ENCODE measurements at places on chromosomes 11 and 22. TPM values are rescaled to one million over a fixed set of nuclear protein-coding genes. Genes with fewer than 3 reads are reported as not detected.

PRDX5 gene
- total RNA-seq: 224 TPM

OR52H1 gene
- 0.13 TPM for total RNA-seq

TMEM138 gene
- 10.4 TPM for total RNA-seq

OR56A1 gene
- not detected for total RNA-seq

TUB gene
- 1.4 TPM for total RNA-seq

IL18BP gene
- 1.5 TPM for total RNA-seq

MS4A4A gene
- not detected for total RNA-seq

IGSF22 gene
- total RNA-seq: 0.26 TPM

ABCC8 gene
- not detected for total RNA-seq

PKDREJ gene
- under 0.01 TPM for total RNA-seq

ACTN3 gene
- total RNA-seq: under 0.01 TPM

DNA sequence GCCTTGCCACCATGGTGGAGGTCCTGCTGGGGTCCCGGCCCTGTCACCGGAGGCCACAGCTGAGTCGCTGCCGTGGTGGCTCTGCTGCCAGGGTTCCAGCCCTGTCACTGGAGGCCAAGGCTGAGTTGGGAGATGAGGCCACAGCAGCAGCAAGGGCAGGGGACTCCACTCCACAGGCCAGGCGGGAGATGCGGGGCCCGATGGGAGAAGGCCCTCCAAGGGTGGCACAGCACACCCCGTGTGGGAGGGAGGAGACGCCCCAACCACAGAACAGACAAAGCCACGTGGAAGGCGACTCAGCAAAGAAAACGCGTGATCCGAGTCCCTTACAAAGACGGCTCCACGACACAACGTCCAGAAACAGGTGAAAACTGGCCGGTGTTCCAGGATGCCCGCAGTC lies 159.3 kb downstream of the BRD1 start:
- DNase-seq: no peak

DNA sequence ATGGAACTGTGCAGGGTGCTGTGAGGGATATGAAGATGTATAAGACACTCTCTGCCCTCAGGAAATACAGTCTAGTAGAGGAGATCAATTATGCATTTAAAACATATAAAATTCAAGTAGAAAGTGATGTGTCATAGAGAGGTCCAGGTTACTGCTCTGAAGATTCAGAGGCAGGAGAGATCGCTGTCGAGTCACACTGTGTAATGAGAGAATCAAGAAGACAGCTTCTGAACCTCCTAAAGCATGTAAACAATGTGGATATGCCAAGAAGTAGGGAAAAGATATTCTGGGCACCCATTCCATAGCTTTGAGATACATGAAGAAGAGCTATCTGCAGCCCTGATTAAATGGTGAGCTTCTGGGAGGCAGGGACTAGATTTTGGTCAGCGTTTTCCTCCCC lies 16.7 kb downstream of the SSH3 start:
- DNase-seq: no peak

DNA sequence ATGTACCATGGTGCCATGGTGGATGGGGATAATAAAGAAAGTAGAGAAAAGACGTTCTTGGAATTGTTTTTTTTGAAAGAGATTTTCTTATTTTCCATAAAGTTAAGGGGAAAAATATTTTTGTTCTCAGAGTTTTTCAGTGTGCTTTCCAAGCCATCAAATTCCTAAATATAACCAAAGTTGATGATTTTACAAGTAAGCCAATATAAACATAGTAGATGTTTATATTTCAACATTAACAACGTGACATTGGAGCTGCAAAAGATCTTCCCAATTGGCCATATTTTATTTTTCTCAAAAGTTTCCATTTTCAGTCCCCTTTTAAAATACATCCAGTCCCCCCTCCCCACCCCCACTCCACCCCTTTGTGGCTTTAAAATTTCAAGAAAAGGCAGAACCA lies 80.9 kb upstream of the PICALM start:
- no peak for DNase-seq

GRCh38 chr11:116294630-116295029 lies 478.2 kb downstream of the BUD13 start:
- DNase-seq: no peak

GRCh38 chr11:112596324-112596723 lies 335.7 kb upstream of the PLET1 start:
- DNase-seq: no peak

DNA sequence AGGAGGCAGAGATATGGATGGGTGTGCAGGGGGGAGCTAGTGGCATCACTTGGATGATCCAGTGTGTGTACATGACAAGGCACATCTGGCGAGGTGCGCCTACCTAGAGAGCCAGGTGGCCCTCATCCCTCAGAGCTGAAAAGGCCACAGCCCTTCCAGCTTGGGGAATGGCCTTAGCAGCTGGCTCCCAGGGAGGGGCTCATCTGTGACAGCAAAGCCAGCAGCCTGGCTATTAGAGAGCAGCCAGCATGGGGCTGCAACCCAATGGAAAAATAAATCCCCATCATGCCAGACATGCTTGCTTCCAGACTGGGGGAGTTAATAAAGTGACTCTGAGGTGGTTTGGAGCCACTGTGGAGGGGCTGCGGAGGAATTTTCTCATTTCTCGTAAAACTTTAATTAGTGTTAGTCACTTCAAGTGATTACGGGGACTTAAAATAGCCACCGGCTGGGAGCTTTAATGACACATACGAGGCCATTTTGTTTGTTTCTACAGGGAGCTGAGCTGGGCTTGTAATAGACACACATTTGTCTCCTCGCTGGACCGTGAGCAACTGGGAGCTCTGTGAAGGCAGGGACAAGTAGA lies 111.2 kb upstream of the ALX4 start:
- DNase-seq: no peak

DNA sequence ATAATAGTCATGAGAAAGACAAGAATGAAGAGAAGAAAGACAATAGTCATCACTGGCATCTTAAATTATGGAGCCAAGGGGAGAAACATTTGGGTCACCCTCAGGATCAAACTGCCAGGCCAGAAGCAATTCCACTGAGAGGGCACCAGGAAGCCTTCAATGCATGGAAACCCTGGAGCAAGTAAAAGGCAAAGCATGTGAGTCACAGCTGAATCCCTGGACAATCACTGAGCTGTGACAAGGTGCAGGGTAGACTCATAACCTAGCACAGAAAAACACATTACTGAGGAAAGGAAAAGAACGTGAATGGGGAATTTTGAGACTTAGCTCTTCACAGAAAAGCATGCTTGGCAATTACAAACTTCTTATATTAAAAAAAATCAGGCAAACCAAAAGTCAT lies 1.6 kb downstream of the KCNJ1 start:
- no peak for DNase-seq

GRCh38 chr11:61718621-61719302 lies 33.7 kb upstream of the MYRF start:
- no peak for DNase-seq

DNA sequence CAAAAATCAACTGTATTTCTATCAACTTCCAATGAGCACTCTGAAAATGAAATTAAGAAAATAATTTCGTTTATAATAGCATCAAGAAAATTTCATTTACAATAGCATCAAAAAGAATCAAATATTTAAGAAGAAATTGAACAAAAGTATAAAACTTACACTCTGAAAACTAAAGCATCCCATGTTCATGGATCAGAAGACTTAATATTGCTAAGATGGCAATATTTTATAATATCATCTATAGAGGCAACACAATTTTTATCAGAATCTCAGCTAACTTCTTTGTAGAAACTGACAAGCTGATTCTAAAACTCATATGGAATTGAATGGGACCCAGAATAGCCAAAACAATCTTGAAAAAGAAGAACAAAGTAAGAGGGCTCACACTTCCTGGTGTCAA lies 19.9 kb downstream of the NUP160 start:
- no peak for DNase-seq

- DNase-seq: peak; percentile 45
These were observed 221.2 kb downstream of the MN1 start for GRCh38 chr22:27580311-27580897.

GRCh38 chr11:30487200-30487898 lies 98.8 kb downstream of the MPPED2 start:
- peak; percentile 59 for DNase-seq

- DNase-seq: no peak
These were observed 17.5 kb upstream of the TMEM184B start for GRCh38 chr22:38290347-38290746.

GRCh38 chr22:24450610-24451009 lies 23.2 kb downstream of the ADORA2A start:
- peak; percentile 48 for DNase-seq

DNA sequence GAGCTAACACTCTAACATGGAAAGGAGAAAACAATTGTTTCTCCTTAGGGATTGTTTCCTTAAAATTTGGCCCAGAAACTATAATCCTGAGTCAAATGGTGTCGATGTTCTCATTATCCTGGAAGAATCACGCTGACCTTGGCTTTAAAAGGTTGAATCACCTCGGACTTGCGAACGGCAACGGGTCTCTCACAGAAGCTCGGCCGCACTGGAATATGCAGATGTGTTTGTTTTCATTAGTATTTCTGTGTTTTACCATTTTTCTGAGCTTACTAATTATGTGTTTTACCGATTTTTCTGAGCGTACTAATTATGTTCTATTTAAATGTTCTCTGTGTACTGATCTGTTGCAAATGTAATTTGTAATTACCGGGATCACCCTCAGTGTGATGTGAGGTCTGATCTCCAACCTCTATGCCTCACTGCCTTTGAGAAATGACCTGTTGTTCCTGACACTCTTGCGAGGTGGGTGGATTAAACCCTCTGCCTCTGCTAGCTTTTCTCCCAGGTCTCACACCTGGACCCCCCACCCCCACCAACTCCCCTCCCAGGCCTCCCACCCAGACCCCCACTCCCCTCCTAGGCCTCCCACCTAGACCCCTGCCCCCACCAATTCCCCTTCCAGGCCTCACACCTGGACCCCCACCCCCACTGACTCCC lies 38.3 kb upstream of the BRSK2 start:
- DNase-seq: no peak

- no peak for DNase-seq
These were observed 9.6 kb downstream of the ANKK1 start for GRCh38 chr11:113397212-113397611.

DNA sequence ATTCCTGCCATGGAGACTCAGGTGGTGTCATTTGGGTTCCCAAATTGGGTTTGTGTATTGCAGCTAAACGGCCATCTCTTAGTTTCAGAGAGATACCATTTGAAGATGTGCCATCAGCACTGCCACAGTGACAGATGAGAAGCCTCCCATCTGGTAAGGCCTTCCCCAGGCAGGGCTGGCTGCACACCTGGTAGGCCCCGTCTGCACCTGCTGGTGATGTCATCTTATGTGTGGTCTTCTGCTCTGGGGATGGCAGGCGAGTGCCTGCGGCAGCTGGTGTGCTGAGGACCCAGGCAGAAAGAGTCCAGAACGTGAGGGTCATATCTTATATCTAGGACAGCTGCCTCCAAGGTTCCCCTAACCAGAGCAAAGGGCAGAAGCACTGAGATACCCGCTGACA lies 100.6 kb downstream of the CSNK2A3 start:
- no peak for DNase-seq

DNA sequence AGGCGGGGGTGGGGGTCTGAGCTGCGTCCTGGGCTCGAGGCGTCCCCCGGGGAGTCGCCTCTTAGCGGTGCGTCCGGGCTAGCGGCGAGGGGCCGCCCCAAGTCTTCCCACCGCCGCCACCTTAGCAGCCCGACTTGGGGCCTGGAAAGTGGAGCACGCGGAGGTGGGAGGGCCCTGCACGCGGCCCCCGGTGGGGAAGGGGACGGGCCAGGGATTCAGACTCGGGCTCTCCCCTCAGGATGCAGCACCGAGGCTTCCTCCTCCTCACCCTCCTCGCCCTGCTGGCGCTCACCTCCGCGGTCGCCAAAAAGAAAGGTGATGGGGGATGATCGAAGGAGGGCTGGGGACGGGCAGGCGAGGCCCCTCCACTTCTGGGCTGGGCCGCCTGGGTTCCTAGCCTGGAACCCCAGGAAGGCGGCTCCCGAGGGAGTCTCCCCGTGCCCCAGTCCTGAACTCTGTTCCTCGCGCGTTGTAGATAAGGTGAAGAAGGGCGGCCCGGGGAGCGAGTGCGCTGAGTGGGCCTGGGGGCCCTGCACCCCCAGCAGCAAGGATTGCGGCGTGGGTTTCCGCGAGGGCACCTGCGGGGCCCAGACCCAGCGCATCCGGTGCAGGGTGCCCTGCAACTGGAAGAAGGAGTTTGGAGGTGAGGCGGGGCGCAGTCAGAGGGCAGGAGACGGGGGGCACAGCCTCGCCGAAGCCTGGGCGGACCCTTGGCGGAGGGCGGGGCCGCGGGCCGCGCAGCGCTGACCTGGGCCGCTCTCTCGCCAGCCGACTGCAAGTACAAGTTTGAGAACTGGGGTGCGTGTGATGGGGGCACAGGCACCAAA lies 563 bp downstream of the MDK start:
- no peak for DNase-seq

DNA sequence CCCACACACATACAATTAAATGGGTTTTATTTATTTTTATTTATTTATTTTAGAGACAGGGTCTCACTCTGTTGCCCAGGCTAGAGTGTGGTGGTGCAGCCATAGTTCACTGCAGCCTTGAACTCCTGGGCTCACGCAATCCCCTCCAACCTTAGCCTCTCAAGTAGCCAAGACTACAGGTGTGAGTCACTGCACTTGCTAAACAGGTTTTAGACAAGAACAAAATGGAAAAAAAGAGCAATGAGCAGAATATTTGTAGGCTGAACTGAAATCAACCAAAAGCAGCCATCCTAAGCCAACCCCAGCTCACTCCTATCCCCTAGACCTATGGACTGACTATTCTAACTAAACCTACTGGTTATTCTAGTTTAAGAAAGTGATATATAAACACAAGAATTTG lies 37.8 kb downstream of the MRE11 start:
- no peak for DNase-seq

- no peak for DNase-seq
These were observed 678.7 kb upstream of the ARHGAP42 start for GRCh38 chr11:100008417-100008816.

- DNase-seq: no peak
These were observed 81.0 kb upstream of the RAB1B start for GRCh38 chr11:66187453-66187852.

GRCh38 chr11:20055312-20055711 lies 105.0 kb downstream of the DBX1 start:
- no peak for DNase-seq

- DNase-seq: no peak
These were observed 7.8 kb upstream of the DDI1 start for GRCh38 chr11:104028476-104029263.

- DNase-seq: no peak
These were observed 16.4 kb downstream of the PPM1F start for GRCh38 chr22:21936151-21936775.

Measured in dermis microvascular lymphatic vessel endothelial cell (primary cell).